CD8-positive, alpha-beta memory T cell (primary cell): ENCODE measurements at places on chromosomes 3 and 15. TPM values are rescaled to one million over a fixed set of nuclear protein-coding genes. Genes with fewer than 3 reads are reported as not detected.

ADIPOQ gene
- polyA plus RNA-seq: not detected

ARPIN gene
- not detected for polyA plus RNA-seq

DNA sequence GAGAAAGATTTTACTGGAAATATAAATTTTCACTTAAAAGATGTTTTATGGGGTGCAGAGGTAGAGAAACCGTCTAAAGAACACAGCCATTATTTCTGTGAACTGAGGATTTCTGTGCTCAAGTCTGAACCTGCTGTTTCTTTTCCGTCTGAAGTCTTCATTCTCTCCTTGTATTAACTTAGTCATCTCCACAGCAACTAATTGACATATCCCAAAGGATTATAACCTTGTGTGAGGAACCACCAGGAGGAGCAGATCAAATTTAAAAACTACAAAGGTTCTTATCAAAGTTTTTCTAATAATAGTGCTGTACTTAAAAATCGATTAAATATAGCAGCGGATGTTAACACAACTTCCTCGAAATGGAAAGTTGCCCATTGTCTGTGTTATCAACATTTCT lies 31.1 kb upstream of the ICE2 start:
- DNase-seq: no peak

DNA sequence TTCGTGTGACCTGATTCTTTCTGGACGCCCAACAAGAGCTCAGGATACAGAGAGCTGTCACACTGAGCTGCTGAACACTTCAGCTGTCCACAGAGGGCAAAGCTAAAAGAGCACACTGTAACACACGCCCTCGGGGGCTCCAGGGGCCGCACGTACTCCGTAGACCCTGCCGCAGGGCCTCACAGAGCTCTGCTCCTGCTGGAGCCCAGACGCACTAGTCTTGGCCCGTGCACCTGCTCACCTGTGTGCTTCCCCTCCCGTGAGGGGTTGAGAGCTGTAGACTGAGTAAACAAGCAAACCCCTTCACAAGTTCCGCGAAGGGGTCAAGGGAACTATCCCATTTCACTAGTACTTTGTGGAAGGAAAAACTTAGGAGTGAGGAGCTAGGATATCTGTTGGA lies 30.7 kb upstream of the TUSC7 start:
- no peak for DNase-seq

CFAP92 gene
- polyA plus RNA-seq: 0.24 TPM

USP13 gene
- 13.3 TPM for polyA plus RNA-seq

IREB2 gene
- 18.5 TPM for polyA plus RNA-seq

DNA sequence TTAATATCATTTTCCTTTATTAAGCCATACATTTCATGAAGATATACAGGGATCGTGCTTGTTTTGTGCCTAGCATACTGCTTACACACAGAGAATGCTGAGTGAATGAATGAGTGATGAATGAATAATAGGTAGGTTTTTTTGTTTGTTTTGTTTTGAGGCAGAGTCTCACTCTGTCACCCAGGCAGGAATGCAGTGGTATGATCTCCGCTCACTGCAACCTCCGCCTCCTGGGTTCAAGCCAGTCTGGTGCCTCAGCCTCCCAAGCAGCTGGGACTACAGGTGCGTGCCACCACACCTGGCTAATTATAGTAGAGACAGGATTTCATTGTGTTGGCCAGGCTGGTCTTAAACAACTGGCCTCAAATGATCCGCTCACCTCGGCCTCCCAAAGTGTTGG lies 400.0 kb downstream of the ROBO1 start:
- DNase-seq: no peak
